ENCODE measurements at places on chromosomes 11 and 22. TPM values are rescaled to one million over a fixed set of nuclear protein-coding genes. Genes with fewer than 3 reads are reported as not detected.

Gene C11orf52
- not detected for total RNA-seq

Gene PNPLA3
- 0.94 TPM for total RNA-seq

Gene MFNG
- 2.5 TPM for total RNA-seq

Gene NTM
- not detected for total RNA-seq

Gene HBG2
- not detected for total RNA-seq

Gene GLYATL1
- total RNA-seq: not detected

Gene C22orf23
- 0.32 TPM for total RNA-seq

Gene DLG2
- total RNA-seq: 0.28 TPM

Gene CABP2
- total RNA-seq: not detected

Gene OR51B5
- total RNA-seq: 0.10 TPM

Gene SAA2
- not detected for total RNA-seq

Gene GAL3ST3
- not detected for total RNA-seq

Gene NUP98
- total RNA-seq: 61.9 TPM

Gene GAS2
- total RNA-seq: 0.58 TPM

Gene SAA4
- not detected for total RNA-seq

Gene OR51E1
- total RNA-seq: not detected

Gene MRGPRE
- not detected for total RNA-seq

Gene LUZP2
- not detected for total RNA-seq

Gene CSRP3
- total RNA-seq: not detected

Gene FSHB
- total RNA-seq: not detected

Gene POU2AF2
- total RNA-seq: not detected

Gene TPH1
- total RNA-seq: 0.03 TPM

Gene RAD9A
- 31.1 TPM for total RNA-seq

Gene SUSD2
- total RNA-seq: 67.0 TPM

Gene SYNGR1
- total RNA-seq: 14.5 TPM

Gene TUBA8
- 0.25 TPM for total RNA-seq

Gene MYBPC3
- total RNA-seq: 0.05 TPM
